Transverse colon (tissue), 4 donors: ENCODE measurements at places on chromosomes 5 and 9. TPM values are rescaled to one million over a fixed set of nuclear protein-coding genes. Genes with fewer than 3 reads are reported as not detected.

DNA sequence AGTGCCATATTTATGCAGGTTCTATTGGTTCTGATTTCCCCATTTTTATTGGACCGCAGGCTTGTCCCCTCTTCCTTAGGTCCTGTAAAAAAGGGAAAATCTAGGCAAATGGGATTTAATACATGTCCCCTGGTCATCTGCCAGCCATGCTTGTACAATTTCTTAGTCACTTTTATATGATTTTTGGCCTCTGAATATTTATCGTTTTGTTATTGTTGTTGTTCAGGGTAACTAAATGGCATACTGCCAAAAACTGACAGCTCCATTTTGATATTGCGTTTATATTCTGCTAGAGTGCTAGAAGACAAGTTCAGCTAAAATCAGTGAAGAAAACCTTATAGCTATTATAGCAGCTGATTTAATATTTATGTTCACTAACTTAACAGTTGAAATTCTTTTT is 770.2 kb upstream of the FAM174A start:
- no peak for DNase-seq
- H3K4me3 ChIP-seq = no peak overlapping the region
- no peaks in the 10 kb centered on the region for H3K27me3 ChIP-seq

DNA sequence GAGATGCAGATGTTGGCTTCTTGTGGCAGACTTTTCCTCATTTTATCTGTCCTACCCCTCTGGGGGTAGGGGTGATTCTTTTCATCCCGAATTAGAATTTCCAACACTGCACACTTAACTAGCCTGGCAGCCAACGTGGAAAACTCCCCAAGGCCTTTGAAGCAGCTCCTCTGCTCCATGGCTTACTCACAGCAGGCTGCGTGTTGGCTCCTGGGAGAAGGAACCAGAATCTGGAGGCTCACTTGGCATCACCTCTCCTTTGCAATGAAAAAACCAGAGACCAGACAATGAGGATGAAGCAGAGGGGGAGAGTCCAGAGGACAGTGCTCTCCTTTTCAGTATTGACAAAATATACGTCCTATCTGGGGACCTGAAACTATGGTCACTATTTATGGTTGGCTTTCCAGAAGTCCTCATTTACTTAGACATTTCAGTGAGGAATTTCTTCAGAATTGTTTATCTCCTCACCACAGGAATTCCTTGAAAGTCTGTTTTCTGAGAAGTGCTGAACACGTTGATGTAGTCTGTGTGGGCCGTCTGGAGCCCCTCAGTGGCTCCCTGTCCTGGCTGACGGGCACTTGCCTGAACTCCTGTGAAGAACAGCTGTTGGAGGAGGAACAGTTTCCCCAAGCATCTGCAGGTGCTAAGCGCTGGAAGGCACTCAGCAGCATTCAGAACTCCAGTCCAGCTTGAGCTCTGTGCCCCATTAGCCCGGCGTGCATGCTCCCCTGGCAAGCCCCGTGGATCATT is 231.3 kb downstream of the RFK start:
- H3K36me3 ChIP-seq = no peaks in the 10 kb centered on the region
- H3K27ac ChIP-seq = peak overlapping the region; percentile 65
- no peak overlapping the region for H3K4me3 ChIP-seq
- no peaks in the 10 kb centered on the region for H3K27me3 ChIP-seq

DNA sequence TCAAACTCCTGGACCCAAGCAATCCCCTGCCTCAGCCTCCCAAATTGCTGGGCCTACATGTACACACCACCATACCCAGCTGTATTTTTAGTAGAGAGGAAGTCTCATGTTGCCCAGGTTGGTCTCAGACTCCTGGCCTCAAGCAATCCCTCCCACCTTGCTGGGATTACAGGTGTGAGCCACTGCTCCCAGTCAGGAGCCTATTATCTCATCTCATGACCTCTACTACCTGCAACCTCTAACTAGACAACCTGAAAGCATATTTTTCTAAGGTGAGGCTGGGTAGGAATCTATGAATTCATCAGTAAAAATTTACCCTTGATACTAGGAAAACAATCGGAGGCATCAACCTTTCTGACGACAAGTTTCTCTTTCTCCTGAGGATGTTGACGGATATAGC is 10.0 kb downstream of the FAM13B start:
- H3K27me3 ChIP-seq = no peaks in the 10 kb centered on the region
- no peak for DNase-seq
- peaks cover 31% of the 10 kb centered on the region for H3K4me1 ChIP-seq
- peaks cover 23% of the 10 kb centered on the region for H3K36me3 ChIP-seq
- no peak overlapping the region for H3K4me3 ChIP-seq

GRCh38 chr5:142888469-142889085 is 118.4 kb downstream of the ARHGAP26 start:
- no peak for DNase-seq
- H3K27ac ChIP-seq = no peak overlapping the region
- H3K4me3 ChIP-seq = no peak overlapping the region
- H3K4me1 ChIP-seq = no peaks in the 10 kb centered on the region
- no peaks in the 10 kb centered on the region for H3K36me3 ChIP-seq

IFNA13 gene
- total RNA-seq = not detected
